ENCODE measurements at places on chromosomes 7 and 10. TPM values are rescaled to one million over a fixed set of nuclear protein-coding genes. Genes with fewer than 3 reads are reported as not detected.

DNA sequence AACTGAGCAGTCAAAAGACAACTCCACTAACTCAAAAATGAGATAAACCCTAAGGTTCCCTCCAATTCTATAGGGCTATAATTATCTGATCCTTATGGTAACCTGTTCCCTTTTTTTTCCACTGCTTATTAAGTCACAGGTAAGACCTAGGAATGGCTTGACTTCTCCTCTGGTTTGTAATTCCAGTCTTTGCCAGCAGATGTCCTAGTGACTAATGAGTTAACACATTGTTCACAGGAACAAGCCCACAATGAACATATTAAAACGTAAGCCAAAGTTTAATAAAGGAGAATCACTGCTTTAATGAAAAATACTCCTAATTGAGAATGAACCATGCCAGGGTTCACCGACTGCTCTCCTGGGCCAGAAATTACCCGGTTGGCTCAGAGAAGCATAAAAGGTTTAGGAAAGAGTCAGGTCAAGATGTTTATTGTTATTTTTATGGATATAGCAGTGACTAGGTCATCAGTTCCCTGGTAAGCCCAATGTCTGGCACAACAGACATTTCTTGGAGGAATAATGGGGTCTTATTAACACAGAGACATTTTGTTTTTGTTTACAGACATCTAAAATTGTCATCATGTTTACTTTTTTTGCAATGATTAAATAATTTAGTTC, 120.1 kb downstream of the ELAPOR2 start:
- DNase-seq: peak; percentile 64

DNA sequence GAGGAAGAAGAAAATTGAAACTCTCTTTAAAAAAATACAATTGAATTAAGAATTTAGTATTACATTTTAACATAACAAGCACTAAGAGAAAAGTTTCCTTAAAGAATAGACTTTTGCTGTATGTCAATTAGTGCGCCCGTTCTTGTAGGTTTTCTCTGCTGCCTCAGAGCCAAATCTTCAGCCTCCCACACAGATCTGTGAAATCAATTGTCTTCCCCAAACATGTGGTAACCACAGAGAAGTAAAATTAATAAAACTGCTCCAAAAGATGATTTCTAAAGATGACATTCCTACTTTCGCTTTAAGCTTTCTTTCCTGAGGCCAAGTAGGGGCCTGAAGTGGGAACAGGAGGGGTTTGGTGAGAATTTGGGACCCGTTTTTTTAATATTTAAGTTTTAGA, 113.2 kb upstream of the ADO start:
- DNase-seq: no peak

GRCh38 chr7:36752026-36752711, 27.9 kb upstream of the AOAH start:
- no peak for DNase-seq

GRCh38 chr10:81367132-81367531, 507.9 kb upstream of the NRG3 start:
- DNase-seq: no peak

DNA sequence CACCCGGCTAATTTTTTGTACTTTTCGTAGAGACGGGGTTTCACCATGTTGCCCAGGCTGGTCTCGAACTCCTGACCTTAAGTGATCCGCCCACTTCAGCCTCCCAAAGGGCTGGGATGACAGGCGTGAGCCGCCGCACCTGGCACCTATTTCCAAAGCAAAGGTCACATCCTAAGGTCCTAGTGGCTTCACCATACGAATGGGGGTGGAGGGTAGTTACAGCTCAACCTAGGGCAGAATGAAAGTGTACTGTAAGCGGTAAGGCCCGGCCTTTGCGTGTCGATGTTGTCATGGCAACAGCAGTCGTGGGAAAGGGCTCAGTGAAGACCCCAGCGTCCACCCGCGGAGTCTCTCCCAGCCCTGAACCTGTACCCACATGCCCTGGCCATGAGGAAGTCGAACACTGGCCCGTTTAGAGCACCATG, 1.6 kb upstream of the COX19 start:
- no peak for DNase-seq

GRCh38 chr7:86951895-86952294, 107.6 kb downstream of the ELAPOR2 start:
- no peak for DNase-seq

DNA sequence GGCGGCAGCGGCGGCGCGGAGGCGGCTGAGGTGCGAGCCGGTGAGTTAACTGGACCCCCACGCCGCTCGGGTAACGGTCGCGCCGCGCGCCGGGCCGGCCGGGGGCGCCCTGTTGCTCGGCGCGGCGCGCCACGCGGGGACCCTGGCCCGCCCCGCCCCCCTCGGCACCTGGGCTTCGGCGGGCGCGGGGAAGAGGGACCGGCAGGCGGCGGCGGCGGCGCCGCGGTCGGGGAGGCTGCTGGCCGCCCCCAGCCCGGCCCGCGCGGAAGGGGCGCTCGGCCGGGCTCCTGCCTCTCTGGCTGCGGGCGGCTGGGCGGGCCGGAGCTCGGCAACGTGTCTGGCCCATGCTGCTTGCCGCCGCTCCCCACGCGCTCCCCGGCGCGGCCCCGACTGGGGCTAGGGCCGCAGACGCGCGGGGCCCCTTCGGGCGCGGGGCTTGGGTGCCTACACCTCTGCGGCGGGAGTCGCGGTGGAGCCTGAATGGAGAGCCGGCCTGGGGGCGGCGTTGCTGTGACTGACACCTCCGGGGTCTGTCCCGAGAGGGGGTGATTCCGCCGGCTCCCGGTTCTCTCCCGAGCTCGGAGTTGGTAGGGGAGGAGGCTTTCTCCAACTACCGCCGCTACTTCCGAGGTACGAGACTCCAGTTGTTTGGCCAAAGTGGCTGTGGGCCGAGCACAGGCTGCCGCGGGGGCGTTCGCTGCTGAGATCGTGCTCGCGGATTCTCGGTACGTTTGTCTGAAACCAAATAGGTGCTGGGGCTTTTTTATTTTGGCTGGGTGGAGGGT, 494 bp downstream of the PALS2 start:
- no peak for DNase-seq

DNA sequence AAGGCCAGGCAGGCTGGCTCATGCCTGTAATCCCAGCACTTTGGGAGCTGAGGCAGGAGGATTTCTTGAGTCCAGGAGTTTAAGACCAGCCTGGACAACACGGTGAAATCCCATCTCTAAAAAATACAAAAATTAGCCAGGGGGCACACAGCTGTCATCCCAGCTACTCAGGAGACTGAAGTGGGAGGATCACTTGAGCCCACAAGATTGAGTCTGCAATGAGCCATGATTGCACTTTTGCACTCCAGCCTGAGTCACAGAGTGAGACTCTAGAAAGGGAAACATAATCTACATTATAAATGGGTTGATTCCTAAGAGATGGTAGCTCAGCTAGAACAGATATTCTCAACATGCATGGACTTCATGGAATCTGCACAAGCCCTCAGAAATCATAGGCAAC, 6.3 kb upstream of the LIPF start:
- no peak for DNase-seq

- no peak for DNase-seq
These were observed 79.6 kb downstream of the LARP4B start for GRCh38 chr10:851901-852300.

- no peak for DNase-seq
These were observed 20.3 kb upstream of the TOMM7 start for GRCh38 chr7:22842973-22843372.

DUS4L gene
- total RNA-seq: 7.5 TPM

OR6V1 gene
- not detected for total RNA-seq

CABCOCO1 gene
- 0.29 TPM for total RNA-seq

MMD2 gene
- total RNA-seq: not detected

Measured in glomerular endothelial cell (primary cell).